ENCODE measurements at places on chromosomes 6 and 20.
A peak's percentile ranks its signal among the peaks of the same experiment; 100 is the strongest.

GRCh38 chr6:105893741-105894140 lies 192.4 kb upstream of the PRDM1 start:
- DNase-seq = no peak

GRCh38 chr6:7996538-7997111 lies 67.6 kb downstream of the BLOC1S5 start:
- DNase-seq = no peak

DNA sequence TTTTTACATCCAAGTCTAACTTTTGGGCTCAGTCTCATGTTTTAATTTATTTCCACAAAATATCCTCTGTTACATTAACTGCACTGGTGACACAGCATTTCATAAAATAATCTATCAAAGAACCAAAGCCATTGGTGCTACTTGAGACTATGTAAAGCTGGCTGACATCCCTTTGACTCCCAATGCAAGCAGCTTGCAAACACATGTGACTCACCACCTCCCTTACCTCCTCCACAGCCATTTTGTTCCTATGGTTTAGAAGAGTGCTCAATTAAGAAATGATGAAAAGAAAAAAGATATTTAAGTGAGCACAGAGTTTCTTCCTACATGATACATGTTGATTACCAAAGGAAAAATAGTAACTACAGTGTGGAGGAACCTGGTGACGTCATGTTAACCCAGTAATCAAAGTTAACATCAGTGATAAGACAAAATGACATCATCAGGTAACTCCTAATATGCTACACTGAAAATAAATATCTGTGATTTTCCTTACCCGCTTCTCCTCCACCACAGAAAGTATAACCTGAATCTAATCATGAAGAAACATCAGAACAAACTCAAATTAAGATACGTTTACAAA lies 53.3 kb upstream of the LGSN start:
- no peak for DNase-seq

- DNase-seq = no peak
Measured at GRCh38 chr20:40320517-40321011, 368.5 kb downstream of the MAFB start.

GRCh38 chr20:10672624-10673127 lies 1.1 kb downstream of the JAG1 start:
- peak; percentile 13 for DNase-seq

- DNase-seq = no peak
Measured at GRCh38 chr20:45911486-45912343, at the start of gene PLTP. Gene PLTP, minus strand, starts transcription at chr20:45912155. Its CDS starts 703 bp downstream, at chr20:45911452.

GRCh38 chr20:24952376-24953208 lies 3.5 kb downstream of the CST7 start:
- DNase-seq = no peak

GRCh38 chr20:2576317-2576727 lies 39.9 kb downstream of the TMC2 start:
- DNase-seq = no peak

GRCh38 chr6:9632026-9632425 lies 782.8 kb downstream of the TFAP2A start:
- no peak for DNase-seq

- no peak for DNase-seq
Measured at GRCh38 chr6:11328613-11329247, 96.3 kb upstream of the NEDD9 start.

GRCh38 chr20:10470276-10470675 lies 35.2 kb downstream of the SLX4IP start:
- DNase-seq = no peak

- DNase-seq = no peak
Measured at GRCh38 chr20:53569606-53570307, 23.9 kb downstream of the ZNF217 start.

DNA sequence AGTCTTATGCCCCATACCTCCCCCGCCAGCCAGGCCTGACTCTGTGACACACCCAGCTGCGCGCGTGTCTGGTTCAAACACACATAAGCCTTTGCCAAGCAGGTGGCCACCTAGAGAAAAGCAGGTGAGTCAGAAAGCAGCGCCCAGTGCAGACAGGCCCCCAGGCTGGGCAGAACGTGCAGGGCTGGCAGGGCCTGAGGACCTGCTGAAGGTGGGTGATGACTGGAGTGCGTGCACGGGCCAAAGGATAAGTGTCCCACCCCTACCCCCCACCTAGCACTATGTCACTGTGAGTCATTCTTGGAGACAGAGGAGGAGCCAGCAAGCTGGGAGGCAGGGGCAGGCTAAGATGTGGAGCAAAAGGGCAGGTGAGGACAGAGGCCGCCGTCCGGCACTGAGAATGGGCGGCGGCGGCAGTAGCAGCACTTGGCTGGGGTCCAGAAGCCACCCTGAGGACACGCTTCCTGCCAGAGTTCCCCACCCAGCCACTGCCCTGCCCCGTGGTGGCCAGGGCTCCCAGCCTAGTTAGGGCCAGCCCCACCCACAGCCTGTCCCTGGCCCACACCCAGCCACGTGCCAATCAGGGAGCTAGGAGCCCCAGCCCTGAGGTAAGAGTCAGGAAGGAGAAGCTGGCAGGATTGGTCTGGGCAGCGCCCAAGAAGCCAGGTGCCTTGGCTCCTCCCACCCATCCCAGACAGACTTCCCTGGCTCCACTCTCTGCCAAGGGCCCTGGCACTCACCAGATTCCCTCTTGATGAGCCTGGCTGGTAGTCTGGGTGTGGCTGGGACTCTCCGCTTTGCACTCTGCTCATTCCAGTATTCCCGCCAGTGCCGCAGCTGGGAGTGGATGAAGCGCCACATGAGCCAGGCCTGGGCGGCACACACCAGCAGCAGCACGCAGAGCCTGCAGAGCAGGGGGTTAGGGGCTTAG lies 72.7 kb downstream of the TRAM2 start:
- DNase-seq = no peak

GRCh38 chr6:54958446-54958845 lies 111.9 kb downstream of the FAM83B start:
- no peak for DNase-seq

GRCh38 chr6:31114970-31115849 lies 610 bp downstream of the PSORS1C1 start:
- no peak for DNase-seq

DNA sequence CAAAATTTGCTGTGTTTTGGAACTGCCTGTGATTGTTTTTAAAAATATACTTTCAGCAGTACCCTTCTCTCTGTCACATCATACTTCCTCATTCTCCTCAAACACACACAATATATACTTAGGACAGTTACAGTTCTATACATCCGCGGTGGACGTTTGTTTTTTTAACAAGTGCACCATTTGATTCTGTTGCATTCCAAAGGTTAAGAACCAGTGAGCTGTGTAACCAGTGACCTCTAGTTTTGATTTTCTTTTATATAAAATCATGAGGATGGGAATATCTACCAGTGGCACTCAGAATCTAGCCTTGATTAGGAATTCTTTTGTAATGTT lies 152.8 kb downstream of the CARMIL1 start:
- DNase-seq = no peak

- DNase-seq = no peak
Measured at GRCh38 chr6:81455641-81456040, 296.8 kb downstream of the TENT5A start.

- DNase-seq = no peak
Measured at GRCh38 chr6:134733801-134734200, 216.1 kb downstream of the ALDH8A1 start.

- no peak for DNase-seq
Measured at GRCh38 chr6:98560841-98561240, 273.5 kb upstream of the POU3F2 start.

DNA sequence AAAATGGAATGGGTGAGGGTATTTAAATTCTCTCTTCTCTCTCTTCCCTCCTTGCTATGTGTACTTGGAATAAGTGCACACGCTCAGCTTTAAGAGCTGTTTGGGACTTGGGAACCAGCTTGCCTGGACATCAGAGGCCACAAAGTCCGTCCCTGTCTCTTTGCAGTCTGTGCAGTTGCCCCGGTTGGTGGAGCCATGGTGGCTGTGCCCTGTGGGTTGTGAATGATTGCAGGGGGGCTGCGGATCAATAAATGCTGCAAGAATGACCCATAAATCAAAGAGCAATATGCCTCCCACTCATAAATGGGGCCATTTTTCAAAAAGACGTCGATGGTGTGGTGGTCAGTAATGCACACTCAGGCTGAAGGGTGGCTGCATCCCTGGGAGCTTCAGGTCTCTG lies 135.1 kb upstream of the CST7 start:
- DNase-seq = no peak

GRCh38 chr6:125859727-125860126 lies 69.0 kb downstream of the NCOA7 start:
- DNase-seq = no peak

- no peak for DNase-seq
Measured at GRCh38 chr6:17446713-17447112, 53.3 kb downstream of the CAP2 start.

- DNase-seq = no peak
Measured at GRCh38 chr6:41779336-41779735, 364 bp downstream of the FRS3 start.

DNA sequence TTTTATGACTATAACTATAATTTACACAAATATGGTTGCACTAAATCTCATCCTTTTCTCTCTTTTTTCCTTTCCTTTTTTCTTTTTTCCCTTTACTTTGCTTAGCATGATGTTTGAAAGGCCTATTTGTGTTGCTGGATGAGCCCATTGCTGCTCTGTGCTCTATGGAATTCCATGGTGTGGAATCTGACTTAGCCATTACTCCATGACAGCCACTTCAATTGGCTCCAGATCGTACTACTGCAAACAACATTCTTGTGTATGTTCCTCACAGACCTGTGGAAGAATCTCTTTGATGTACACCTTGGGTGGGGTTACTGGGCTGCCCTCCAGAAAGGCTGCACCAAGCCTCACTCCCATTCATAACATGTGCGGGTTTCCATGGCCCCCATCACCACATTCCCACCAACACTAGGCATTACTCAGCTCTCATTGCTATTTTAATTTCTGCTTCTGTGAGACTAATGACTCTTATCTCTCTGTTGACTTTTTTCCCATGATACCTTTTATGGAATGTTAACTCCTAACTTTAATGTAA lies 979.0 kb downstream of the KIF16B start:
- DNase-seq = no peak

- DNase-seq = no peak
Measured at GRCh38 chr20:31681128-31681727, 41.4 kb downstream of the BCL2L1 start.

DNA sequence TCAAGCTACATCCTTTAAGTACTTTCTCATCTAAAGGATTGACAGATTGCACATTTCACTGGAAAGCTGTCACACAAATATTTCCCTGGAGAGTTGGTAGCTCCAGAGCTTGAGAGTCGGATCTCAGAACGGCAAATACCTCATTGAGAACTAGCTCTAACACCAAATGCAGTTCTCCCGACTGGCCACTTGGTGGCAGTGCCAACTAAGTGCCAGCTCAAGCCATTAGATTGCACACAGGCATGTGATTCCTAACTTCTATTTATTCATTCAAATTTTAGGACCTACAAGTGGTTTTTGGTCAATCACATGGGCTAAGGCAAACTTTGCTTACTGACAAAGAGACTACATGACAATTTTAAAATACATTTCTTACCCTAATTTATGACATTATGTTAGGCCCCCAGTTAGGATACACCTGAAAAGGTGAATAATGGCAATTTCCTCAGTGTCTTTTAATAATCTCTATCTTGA lies 7.9 kb upstream of the MCHR2 start:
- peak; percentile 19 for DNase-seq

- DNase-seq = no peak
Measured at GRCh38 chr6:53929041-53929820, 134.4 kb downstream of the LRRC1 start.

DNA sequence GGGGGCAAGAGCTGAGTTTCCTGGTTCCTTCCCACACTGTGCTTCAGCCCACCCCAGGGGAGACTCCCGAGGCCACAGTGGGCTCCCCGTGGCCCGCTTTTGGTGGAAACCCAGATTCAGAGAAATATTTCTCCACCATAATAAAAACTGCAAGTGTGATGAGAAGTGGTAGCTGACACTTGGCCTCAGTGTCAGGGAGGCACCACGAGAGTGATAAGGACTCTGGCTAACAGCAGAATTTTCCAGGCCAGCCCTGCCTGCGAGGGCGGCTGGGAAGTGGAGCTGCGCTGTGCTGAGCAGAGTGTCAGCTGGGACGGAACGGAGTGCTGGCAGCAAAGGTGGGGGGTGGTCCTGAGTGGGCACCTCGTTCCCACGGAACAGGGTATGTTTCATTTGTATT lies 22.5 kb downstream of the SPATA2 start:
- DNase-seq = no peak

- DNase-seq = no peak
Measured at GRCh38 chr6:150304429-150304828, 64.4 kb upstream of the IYD start.

GRCh38 chr6:146598772-146599405 lies at the start of gene ADGB:
Gene ADGB, plus strand, starts transcription at chr6:146598972. Its CDS starts 69 bp downstream, at chr6:146599041.
- no peak for DNase-seq

DNA sequence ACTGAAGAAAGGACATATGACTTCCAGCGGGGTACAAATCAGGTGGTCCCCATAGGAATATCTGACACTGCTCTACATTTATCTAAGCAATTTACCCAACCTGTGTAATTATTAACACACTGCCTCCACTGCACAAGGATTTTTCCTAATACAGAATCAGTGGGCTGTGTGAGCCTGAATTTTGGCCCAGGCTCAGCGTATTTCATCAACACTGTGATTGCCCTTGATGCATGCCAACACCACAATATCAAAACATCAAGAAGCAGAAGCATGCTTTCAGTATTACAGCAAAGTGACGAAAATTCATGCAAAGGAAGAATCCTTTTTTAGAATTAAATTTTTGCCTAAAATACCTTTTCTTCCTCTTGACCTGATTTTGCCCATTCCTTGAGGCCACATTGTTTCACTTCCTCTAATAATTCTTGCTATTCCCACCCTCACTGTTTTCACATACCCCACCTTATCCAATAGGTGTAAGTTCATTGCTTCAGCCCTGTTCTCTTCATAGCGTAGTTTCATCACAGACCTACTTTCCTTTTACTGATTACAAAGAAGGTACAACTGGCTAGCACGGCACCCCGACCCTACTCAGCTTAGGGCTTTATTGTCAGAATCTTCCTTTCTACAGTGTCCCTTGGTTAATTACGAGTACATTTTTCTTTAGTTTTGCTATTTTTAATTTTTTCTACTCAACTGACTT lies 83.7 kb upstream of the PTCHD4 start:
- DNase-seq = no peak

GRCh38 chr6:113120224-113120581 lies 736.9 kb upstream of the MARCKS start:
- no peak for DNase-seq

DNA sequence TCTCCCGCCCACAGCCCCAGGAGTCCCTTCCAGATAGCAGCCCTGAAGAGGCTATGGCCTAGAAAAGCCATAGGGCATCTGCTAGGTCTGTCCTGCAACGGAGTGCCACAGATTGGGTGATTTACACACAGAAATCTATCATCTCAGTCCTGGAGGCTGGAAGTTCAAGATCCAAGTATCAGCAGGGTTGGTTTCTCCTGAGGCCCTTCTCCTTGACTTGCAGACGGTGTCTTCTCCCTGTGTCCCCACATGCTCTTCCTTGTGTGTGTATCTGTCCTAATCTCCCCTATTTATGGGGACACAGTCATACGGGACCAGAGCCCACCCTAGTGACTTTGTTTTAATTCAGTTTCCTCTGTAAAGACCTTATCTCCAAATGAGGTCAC lies 15.3 kb downstream of the FOXF2 start:
- DNase-seq = no peak
